ENCODE measurements at places on chromosomes 12 and 14. TPM values are rescaled to one million over a fixed set of nuclear protein-coding genes. Genes with fewer than 3 reads are reported as not detected.

DNA sequence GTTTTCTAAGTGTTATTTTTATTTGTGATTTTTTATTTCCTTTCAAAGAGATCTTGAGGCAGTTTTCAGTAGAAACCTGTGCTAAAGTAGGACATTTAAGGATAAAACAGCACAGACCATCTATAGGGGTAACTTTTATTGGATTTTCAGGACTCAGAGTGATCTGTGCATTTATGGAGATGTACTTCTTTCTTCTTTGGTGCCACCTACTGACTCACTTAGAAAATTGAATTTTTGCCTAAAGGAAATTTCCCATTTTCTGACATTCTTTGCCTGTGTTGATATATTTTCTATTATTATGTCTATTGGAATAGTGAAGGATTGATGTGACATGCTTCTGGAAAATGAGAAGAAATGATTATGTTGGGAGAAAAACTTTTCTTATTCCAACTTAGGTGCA is 113.0 kb downstream of the UNC79 start:
- DNase-seq: no peak

GRCh38 chr12:118714051-118714460 is 267.3 kb upstream of the SRRM4 start:
- DNase-seq: no peak

- DNase-seq: no peak
These were observed 55.4 kb downstream of the PLXNC1 start for GRCh38 chr12:94203796-94204195.

DNA sequence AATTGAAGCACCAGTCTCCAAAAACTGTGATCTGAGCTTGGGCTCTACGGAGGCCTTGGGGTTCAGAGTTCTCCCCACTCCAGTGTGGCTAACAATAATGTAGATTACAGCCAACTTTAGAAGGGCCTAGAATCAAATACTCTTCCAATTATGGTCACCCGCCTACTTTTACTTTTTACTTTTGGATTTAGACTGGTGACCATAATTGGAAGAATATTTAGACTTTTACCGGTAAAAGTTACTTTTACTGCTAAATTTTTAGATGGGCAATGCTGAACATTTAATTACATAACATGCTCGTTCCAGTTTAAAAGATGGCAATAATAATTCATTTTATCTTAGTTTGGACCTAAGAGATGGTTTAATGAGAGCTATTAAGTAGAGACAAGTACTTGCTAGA is 39.2 kb downstream of the PPTC7 start:
- no peak for DNase-seq

DNA sequence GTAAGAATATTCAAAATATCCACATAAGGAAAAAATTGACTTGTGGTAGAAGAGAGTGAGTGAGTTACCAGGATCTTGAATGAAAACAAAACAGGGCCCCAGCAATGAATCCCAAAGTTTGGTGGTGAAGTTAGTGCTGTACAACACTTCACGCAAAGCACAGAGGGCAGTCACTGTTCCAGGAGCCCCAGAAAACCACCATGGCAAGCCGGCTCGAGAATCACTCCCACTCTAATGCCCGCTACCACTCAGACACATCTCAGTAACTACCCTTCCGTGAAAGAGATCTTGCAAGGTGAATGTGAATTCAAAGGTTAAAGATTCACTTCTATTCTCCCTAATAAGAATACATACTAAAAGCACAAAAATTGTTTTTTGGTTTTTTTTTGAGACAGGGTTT is 30.1 kb downstream of the CLIP1 start:
- DNase-seq: no peak

GRCh38 chr12:2696136-2696535 is 98.6 kb upstream of the FKBP4 start:
- no peak for DNase-seq

DNA sequence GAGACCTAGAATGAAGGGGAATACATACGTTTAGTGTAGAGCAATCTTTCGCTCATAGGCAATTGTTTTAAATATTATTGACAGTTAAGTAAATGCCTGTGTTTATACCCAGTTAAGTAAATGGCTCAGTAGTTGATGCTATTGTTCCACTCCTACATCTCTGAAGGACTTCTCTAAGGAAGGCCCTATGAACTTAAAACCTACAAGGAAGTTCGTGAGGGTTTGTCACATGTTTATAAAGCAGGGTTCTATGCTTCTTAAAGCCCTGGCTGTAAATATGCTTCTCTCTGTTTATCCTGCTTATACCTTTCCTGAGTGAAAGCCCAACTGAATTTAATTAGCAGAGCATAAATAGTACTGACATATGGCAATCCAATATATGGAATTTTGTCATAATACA is 282.1 kb upstream of the NPAS3 start:
- no peak for DNase-seq

DNA sequence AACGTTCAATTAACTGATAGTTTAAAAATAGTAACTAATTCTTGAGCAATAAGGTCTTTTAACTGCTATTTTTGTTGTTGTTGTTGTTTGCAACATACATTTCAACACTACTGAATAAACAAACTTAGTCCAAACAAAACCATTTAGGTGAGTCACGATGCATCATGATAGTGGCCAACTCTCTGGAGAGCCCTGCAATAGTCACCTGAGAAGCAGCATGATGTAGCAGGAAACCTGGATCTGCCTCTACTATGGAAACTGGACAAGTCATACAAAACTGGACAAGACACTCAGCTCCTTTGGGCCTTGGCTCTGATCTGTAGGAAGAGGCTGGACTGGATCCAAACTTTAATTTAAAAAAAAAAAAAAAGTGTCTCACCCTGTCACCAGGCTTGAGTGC is 117.3 kb downstream of the MED13L start:
- DNase-seq: peak; percentile 43

DNA sequence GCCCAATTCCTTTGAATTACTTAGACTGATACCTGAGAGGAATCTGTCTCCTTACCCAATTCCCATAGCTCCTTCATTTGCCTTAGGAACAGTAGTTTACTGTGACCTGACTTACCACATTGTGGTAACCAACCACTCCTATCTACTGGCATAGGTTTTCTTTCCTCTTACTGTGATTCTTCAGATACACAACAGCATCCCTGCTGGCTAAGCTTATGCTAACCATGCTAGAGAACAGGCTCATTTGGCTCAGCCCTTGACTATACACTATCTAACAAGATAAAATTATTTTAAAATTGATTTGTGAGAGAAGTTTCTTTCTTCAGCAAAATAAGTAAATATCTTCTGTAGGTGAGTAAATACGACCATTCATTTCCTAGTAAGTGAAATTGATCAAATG is 320.4 kb upstream of the DDHD1 start:
- no peak for DNase-seq

- DNase-seq: no peak
These were observed 23.7 kb downstream of the P2RX7 start for GRCh38 chr12:121156365-121156764.

DNA sequence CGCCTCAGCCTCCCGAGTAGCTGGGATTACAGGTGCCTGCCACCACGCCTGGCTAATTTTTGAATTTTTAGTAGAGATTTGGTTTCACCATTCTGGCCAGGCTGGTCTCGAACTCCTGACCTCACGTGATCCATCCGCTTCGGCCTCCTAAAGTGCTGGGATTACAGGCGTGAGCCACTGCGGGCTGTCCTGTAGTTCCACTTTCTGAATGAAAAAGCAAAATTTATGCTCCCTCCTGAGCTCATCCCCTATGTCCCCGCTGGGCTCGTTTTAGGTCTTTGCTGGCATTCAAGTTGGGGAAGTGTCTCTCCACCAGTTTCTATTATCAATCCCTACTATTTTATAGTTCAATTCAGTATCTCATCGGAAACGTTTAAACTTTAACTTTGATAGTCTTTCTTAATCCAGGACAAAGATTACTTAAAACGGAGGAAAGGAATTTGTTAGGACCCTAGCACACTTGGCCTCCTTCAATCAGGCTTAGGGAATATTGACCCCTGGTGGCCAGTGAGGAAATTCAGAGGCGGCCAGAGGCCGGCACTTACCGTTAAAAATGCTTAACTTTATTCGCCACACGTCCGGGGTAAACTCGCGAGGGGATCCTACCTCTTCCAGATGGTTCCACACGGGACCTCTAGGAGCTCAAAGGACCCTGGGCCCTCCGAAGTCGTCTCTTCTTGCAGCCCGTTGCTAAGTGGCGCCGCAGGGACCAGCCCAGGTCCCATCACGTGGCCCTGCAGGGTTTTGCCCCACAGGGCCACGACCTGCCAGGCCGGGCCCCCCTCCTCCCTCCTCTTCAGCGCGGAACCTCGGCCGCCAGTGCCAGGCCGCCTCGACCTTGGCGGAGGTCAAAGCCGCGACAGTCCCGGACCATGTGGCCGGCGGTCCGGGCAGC is 11.4 kb upstream of the DNAL1 start:
- peak; percentile 69 for DNase-seq

DNA sequence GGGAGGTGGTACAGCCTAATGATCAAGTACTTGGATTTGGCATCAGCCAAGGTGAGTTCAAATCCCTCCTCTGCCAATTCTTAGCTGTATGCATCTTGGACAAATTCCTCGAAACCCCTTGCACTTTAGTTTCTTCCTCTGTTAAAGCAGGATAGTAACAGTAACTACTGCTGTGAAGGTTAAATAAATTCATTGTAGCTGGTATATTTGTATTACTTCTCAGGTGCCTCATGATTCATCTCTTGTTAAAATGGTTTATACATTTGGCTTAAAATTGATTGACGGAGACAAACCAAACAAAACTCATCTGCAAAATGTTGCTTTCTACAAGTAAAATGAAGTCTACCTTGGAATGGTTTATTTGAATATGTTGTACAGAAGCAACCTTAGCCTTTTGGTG is 2.3 kb upstream of the PTPRB start:
- no peak for DNase-seq

- DNase-seq: no peak
These were observed 253.4 kb upstream of the SFSWAP start for GRCh38 chr12:131457331-131458047.

DNA sequence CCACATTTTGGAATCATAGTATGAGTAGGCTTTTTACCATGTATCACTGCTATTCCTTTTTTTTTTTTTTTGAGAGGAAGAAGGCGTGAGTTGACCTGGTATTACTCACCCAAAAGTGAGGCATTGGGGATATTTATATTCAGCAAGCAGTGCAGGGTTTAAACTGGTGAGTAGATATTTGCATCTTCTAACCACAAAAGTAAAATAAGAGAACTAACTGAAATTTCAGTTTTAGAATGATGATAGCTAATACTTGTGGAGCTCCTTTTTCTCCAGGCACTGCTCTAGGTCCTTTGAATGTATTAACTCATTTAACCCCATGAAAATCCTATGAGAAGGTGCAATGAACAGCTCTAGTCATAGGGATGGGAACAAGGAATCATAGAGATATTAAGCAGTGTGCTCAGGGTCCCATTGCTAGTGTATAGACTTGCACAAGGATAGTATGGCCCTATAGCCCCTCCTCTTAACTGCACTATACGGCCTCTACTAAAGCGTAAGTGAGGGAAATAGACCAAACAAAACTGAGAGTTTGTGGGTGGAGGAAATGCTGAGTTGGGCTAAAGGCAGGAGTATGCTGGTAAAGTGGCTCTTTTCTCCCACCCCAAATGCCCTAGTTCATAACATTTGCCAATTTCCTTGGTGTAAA is 104.3 kb upstream of the MAX start:
- peak; percentile 60 for DNase-seq

- DNase-seq: no peak
These were observed 7.8 kb downstream of the LRTM2 start for GRCh38 chr12:1827826-1828805.

GRCh38 chr14:85527445-85528035 is 2.4 kb upstream of the FLRT2 start:
- no peak for DNase-seq

- peak; percentile 21 for DNase-seq
These were observed 62.7 kb downstream of the FBXO34 start for GRCh38 chr14:55333711-55334485.

- DNase-seq: no peak
These were observed 176.9 kb upstream of the HIF1A start for GRCh38 chr14:61518403-61518802.

GRCh38 chr12:26101763-26102162 is 23.1 kb downstream of the BHLHE41 start:
- DNase-seq: no peak

DNA sequence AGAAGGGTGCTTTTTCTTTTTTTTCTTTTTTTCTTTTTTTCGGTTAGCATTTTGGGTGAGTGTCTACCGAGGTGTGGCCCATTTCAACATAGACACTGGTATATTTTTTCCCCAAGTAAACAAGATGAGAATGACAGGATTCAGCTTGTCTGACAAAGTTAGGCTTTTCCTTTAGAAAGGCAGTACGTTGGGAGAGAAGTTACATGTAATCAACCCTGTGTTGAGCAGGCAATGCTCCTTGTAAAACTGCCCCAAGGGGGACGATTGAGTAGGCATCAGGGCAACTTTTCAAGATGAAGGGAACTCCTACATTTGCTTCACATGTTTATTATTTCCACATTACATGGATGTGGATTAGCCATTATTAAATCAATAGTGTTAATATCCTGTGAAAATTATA is 1.7 kb downstream of the EMP1 start:
- DNase-seq: no peak

DNA sequence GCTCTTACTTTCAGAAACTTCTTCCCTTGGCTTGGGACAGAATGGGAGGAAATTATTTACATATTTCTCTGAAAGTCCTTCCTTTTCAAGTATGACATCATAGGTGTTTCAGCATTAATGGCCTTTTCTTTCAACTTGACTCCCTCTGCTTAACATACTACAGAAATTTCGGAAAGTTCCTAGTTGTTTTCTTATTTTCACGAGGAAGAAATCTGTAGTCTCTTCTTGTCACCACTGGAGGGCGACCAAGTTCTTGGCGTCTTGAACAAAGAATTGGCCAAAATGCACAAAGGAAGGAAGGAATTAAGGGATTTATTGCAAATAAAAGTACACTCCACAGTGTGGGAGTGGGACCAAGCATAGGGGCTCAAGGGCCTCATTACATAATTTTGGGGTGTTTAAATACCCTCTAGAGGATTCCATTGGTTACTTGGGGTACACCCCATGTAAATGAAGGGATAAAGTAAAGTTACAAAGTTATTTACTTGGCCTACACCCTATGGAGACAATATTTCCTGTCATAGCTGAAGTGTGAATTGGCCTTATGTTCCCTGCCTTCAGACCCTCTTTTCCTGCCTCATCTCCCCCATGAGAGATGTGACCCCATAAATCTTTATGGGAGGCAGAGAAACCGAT is 70.4 kb downstream of the RPL10L start:
- DNase-seq: peak; percentile 33

GRCh38 chr14:100333827-100334226 is 10.7 kb downstream of the SLC25A47 start:
- DNase-seq: no peak

DNA sequence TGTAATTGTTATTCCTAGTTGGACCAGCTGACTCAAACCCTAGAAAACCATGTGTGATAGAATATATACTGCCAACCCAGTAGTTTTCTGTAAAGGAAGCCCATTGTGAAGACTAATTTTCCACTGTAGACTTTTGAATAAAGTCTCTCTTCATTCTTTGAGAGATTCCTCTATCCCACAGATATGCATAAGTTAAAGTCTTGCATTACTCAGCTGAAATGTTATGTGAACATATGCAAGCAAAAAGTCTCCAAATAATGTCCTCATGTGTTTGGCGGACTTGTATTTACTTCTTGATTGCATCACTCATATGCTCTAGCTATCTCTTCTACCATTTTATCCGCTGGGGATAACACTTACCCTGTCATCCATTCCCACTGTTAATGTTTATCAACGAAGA is 35.1 kb upstream of the OTOGL start:
- no peak for DNase-seq

Gene NID2
- total RNA-seq: 9.9 TPM

Gene TTC6
- 9.3 TPM for total RNA-seq

Gene CCDC196
- not detected for total RNA-seq

Gene CEBPE
- total RNA-seq: not detected

Gene KCNA1
- total RNA-seq: 1.3 TPM

Gene RPL41
- total RNA-seq: 4,200 TPM

Gene CD4
- total RNA-seq: not detected

Gene ZNF891
- 0.51 TPM for total RNA-seq

Gene SUPT16H
- total RNA-seq: 196 TPM

Data from Daoy (cell line).